ENCODE measurements at places on chromosomes 5 and 9.

DNA sequence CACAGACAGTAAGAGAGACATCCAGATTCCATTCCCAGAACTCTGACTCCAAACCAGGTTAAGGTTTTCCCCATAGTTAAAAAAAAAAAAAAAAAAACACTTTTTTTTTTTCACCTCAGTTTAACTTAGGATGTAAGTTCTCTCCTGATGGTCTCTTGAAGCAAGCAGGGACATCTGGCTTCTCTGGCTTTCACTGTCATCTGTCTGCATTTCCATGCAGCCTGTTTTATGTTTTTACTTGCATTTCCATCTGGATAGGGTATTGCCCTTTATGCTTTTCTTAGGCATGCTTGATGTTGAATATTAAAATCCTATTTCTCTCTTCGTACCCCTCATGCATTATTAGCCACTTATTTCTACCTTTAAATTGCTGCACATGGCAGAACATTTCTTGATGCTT is 135.3 kb upstream of the WWC1 start:
- DNase-seq, result no peak

GRCh38 chr9:89365532-89365912 is 47.2 kb downstream of the SECISBP2 start:
- no peak for DNase-seq

- no peak for DNase-seq
These were observed 384 bp upstream of the DMXL1 start for GRCh38 chr5:119070578-119070827.

DNA sequence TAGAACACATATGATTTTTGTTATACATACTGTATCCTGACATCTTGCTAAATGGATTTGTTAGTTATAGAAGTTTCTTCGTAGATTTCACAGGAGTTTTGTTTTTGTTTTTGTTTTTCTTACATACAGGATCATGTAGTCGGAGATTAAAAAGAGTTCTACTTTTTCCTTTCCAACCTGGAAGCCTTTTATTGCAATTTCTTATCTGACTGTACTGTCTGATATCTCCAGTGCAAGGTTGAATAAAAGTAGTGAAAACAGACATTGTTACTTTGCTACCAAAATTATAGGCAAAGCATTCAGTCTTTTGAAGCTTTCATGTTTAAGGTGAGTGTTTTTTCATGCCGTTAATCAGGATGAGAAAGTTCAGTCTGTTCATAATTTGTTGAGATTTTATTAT is 117.4 kb upstream of the PRSS3 start:
- DNase-seq, result no peak

DNA sequence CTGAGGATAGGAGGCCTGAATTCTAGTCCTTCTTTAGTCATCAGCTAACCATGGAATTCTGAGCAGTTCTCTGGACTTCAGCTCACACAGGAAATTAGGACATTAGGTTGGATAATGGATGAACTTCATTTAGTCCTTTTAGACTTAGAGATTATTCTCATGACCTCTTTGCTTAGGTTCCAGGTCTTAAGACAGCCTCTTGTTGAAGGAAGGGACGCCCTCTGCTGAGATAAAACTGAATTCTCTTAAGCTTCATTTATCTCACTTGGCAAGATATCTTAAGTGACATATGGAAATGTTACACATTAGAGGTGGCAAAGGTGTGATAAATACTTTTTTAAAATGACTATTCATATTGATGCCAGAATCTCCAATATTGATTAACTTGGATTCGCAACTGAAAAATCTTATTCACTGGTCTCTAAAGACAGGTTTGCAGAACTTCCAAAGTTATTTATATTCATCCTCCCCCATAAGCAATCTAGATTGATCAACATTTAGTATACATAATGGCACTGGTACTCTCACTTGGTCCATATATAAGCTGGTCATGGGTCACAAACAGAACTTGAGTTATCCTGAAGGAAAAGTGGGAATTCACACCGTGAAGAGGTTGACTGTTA is 16.9 kb upstream of the ZNF366 start:
- DNase-seq, result peak; percentile 57

GRCh38 chr9:73753171-73753570 is 601.5 kb downstream of the ANXA1 start:
- no peak for DNase-seq

GRCh38 chr5:163489055-163489744 is 16.2 kb upstream of the MAT2B start:
- no peak for DNase-seq

GRCh38 chr5:5209089-5209488 is 69.0 kb downstream of the ADAMTS16 start:
- peak; percentile 37 for DNase-seq

GRCh38 chr5:11482011-11482410 is 422.2 kb downstream of the CTNND2 start:
- DNase-seq, result no peak

GRCh38 chr5:163079618-163080017 is 357.8 kb upstream of the CCNG1 start:
- DNase-seq, result no peak

GRCh38 chr9:134145262-134145661 is 9.4 kb downstream of the WDR5 start:
- no peak for DNase-seq
